Neural progenitor cell (in vitro differentiated cells): ENCODE measurements at places on chromosomes 6 and 20. TPM values are rescaled to one million over a fixed set of nuclear protein-coding genes. Genes with fewer than 3 reads are reported as not detected.

DNA sequence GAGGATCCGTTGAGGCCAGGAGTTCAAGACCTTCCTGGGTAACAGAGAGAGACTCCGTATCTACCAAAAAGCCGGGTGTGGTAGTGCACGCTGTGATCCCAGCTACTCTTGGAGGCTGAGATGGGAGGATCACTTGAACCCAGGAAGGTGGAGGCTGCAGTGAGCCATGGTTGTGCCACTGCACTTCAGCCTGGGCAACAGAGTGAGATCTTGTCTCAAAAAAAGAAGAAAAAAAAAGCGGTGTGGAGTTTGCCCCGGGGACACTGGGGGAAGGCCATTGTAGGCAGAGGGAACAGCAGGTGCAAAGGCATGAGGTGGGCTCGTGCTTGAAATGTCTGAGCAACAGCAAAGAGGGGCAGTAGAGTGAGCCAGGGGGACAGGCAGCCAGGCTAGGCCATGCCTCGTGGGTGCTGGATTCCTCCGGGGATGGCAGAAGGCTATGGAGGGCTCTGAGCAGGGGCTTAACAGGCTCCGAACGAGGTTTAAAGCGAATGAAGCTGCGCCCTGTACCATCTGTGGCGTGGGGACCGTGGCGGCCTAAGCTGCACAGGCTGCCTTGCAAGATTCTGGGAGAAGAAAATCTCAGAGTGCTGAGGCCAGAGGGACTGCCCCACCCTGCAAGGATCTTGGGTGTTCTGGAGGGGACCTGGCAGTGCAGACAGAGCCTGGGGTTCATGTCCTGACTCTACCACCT, 36.9 kb upstream of the NOL4L start:
- peak overlapping the region; percentile 63 for H3K27ac ChIP-seq
- no peaks in the 10 kb centered on the region for H3K27me3 ChIP-seq
- no peak overlapping the region for H3K4me3 ChIP-seq
- peaks cover 3% of the 10 kb centered on the region for H3K4me1 ChIP-seq
- DNase-seq = no peak
- H3K36me3 ChIP-seq = no peaks in the 10 kb centered on the region

The CYP21A2 gene
- 0.09 TPM in 1 of 2 replicates, not detected in the other for total RNA-seq

The FAM209B gene
- total RNA-seq = not detected in 2 replicates

The PAX1 gene
- not detected in 2 replicates for total RNA-seq

DNA sequence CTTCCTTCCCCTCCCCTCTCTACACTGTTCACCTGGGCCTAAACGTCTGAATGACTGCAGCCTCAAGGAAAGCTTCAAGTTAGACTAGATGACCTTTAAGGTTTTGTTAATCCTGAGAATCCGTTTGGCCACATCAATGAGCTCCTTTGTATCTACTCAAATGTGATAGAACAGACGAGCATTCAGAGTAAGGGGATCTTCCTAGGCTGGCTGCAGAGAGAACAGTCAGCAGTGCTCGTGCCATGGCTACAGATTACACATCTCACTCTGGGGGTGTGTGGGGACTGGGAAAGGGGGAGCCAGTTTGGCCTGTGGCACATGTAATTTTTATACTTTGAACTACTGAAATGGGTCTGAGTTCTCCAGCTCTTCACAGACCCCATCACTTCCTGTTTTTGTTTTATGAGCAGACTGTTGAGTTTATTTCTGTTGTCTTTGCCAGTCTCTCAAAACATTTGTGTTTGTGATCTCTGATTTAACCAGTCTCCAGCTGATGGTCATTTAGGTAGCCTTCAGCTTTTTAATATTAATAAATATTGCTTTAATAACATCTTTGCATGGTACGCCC, 50.9 kb downstream of the KCNS1 start:
- H3K27me3 ChIP-seq = no peaks in the 10 kb centered on the region
- H3K4me1 ChIP-seq = peaks cover 18% of the 10 kb centered on the region
- DNase-seq = peak; percentile 43
- H3K4me3 ChIP-seq = no peak overlapping the region
- no peaks in the 10 kb centered on the region for H3K36me3 ChIP-seq

GRCh38 chr6:21733311-21733710, 139.8 kb downstream of the SOX4 start:
- H3K27ac ChIP-seq = peak overlapping the region; percentile 15
- no peaks in the 10 kb centered on the region for H3K36me3 ChIP-seq
- no peak for DNase-seq
- H3K4me3 ChIP-seq = peak overlapping the region; percentile 12
- H3K4me1 ChIP-seq = peaks cover 44% of the 10 kb centered on the region

The LPA gene
- total RNA-seq = not detected in 2 replicates

- DNase-seq = peak; percentile 67
- no peaks in the 10 kb centered on the region for H3K27me3 ChIP-seq
- no peak overlapping the region for H3K4me3 ChIP-seq
- no peaks in the 10 kb centered on the region for H3K4me1 ChIP-seq
- H3K36me3 ChIP-seq = no peaks in the 10 kb centered on the region
These were observed 8.7 kb downstream of the ZNF335 start for GRCh38 chr20:45963059-45964005.

DNA sequence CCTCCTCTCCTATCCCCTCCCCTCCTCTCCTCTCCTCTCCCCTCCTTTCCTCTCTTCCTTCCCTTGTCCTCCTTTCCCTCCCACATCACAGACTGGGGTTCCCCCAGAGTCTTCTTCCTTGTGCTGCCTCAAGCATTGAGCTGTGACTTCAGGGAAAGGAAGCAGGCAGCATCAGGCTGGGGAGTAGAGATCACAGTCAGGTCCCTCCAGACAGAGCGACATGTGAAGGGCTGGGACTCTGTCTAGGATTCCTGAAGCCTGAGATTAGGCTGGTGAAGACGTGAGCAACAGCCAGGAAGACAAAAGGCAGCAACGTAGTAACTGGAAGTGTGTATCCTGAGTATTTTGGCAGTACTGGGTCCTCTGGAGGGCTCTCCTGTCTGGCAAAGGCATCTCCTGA, 265.4 kb upstream of the SUPT3H start:
- no peak for DNase-seq
- no peak overlapping the region for H3K27ac ChIP-seq
- H3K4me1 ChIP-seq = no peaks in the 10 kb centered on the region
- H3K4me3 ChIP-seq = no peak overlapping the region
- no peaks in the 10 kb centered on the region for H3K36me3 ChIP-seq
- no peaks in the 10 kb centered on the region for H3K27me3 ChIP-seq

The PPP1R14C gene
- 0.06 and 0.26 TPM in 2 replicates for total RNA-seq

GRCh38 chr6:16344756-16345155, 106.4 kb downstream of the GMPR start:
- peaks cover 14% of the 10 kb centered on the region for H3K4me1 ChIP-seq
- no peak overlapping the region for H3K4me3 ChIP-seq
- H3K27me3 ChIP-seq = no peaks in the 10 kb centered on the region
- DNase-seq = no peak
- no peaks in the 10 kb centered on the region for H3K36me3 ChIP-seq

GRCh38 chr6:166655713-166656229, 28.7 kb upstream of the RPS6KA2 start:
- H3K4me3 ChIP-seq = peak overlapping the region; percentile 50
- no peak for DNase-seq
- H3K27me3 ChIP-seq = peaks cover 48% of the 10 kb centered on the region
- H3K36me3 ChIP-seq = no peaks in the 10 kb centered on the region
- H3K27ac ChIP-seq = no peak overlapping the region

The SIGLEC1 gene
- total RNA-seq = not detected in 2 replicates

The CST4 gene
- total RNA-seq = not detected in 2 replicates

DNA sequence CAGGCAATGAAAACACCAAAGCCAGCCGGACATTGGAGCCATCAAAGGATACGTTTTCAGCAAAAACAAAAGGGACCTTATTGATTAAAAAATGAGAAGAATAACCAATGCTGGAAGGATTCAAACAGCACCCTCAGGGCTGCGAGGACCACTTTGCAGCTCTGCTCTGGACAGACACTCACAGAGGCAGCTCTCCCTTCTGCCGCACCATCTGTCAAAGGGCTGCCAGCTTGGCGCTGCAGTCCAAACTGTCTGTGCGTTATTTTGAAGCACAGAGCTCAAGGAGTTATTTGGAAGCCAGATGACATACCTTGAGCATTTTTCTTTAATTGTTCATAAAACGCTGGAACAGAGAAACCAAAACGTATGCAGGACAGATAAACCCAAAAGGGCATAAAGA, 85.2 kb downstream of the KIF16B start:
- H3K27ac ChIP-seq = no peak overlapping the region
- no peak for DNase-seq
- no peaks in the 10 kb centered on the region for H3K27me3 ChIP-seq
- no peak overlapping the region for H3K4me3 ChIP-seq

DNA sequence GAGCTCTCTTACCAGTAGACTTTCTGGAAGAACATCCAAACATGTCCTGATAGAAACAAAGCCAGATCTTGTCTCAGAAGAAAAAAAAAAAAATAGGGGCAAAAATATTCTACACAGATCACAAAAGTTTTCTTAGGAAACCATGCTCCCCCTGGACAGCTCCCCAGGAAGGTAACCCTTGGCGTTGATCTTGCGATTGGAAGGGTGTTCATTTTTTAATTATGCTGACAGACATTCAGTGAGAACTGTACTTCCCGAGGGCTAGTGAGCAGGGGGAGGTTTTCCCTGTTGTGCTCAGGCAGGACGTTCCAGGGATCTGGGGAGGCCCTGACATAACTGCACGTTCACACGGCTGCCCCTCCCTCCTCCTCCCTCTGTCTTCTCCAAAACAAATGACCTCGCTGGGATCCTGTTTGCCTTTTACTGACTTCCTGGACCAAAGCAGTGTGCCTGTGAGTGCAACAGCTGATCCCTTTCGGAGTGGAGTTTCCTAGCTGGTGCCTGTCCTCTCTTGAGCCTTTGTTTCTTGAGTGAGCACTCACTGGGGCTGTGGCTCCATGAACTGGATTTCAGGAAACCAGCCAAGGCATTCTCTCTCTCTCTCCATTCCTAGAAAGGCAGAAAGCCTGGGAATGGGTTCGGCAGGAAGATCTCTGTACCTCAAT, 46.7 kb downstream of the MARCKS start:
- no peaks in the 10 kb centered on the region for H3K4me1 ChIP-seq
- H3K27ac ChIP-seq = no peak overlapping the region
- no peaks in the 10 kb centered on the region for H3K36me3 ChIP-seq
- no peak overlapping the region for H3K4me3 ChIP-seq
- no peaks in the 10 kb centered on the region for H3K27me3 ChIP-seq
- no peak for DNase-seq

The TCF15 gene
- total RNA-seq = 0.07 and 1.4 TPM in 2 replicates

DNA sequence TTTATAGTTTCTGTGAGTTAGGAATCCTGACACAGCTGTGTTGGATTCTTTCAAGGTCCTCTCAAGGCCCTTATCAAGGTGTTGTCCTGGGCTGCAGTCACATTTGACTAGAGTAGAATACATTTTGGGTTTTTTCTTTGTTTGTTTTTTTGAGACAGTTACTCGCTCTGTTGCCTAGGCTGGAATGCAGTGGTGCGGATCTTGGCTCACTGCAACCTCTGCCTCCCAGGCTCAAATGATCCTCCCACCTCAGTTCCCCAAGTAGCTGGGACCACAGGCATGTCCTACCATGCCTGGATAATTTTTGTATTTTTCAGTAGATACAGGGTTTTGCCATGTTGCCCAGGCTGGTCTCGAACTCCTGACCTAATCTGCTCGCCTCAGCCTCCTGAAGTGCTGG, 15.7 kb downstream of the NFYA start:
- no peak overlapping the region for H3K27ac ChIP-seq
- no peaks in the 10 kb centered on the region for H3K27me3 ChIP-seq
- DNase-seq = no peak
- H3K36me3 ChIP-seq = peaks cover 48% of the 10 kb centered on the region
- H3K4me1 ChIP-seq = no peaks in the 10 kb centered on the region

The SLC4A11 gene
- total RNA-seq = 0.95 and 3.4 TPM in 2 replicates

The UNC5CL gene
- 2.2 and 5.0 TPM in 2 replicates for total RNA-seq

- H3K27me3 ChIP-seq = no peaks in the 10 kb centered on the region
- peak overlapping the region; percentile 77 for H3K27ac ChIP-seq
- H3K36me3 ChIP-seq = no peaks in the 10 kb centered on the region
- H3K4me3 ChIP-seq = peak overlapping the region; percentile 44
These were observed 270.0 kb upstream of the MARCKS start for GRCh38 chr6:113587078-113587699.

The OR2H2 gene
- not detected in 2 replicates for total RNA-seq

- H3K27ac ChIP-seq = no peak overlapping the region
- H3K4me3 ChIP-seq = peak overlapping the region; percentile 51
- peaks cover 18% of the 10 kb centered on the region for H3K4me1 ChIP-seq
- peaks cover 100% of the 10 kb centered on the region for H3K27me3 ChIP-seq
These were observed 181.2 kb downstream of the TBXT start for GRCh38 chr6:165986311-165986913.

The FILIP1 gene
- total RNA-seq = 17.8 and 22.6 TPM in 2 replicates

The DPPA5 gene
- total RNA-seq = not detected in 2 replicates

The BLCAP gene
- total RNA-seq = 46.4 and 74.3 TPM in 2 replicates

DNA sequence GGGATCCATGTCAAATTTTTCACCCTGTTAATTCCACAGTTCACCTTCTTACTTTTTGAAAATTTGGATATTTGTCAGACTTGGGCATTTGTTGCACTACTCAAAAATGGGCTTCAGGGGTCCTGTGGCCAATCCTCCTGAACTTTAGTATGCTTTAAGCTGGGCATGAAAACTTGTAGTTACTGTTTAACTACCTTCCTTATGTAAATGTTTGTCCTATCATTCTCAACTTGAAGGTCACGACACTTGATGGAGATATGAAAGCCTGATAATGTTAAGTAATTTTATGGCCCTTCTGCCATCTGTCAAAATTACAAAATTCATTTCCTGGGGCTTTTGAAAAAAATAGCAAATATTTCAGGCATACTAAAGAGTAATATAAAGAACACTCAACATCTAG, 4.2 kb upstream of the ZNF311 start:
- H3K27ac ChIP-seq = no peak overlapping the region
- H3K36me3 ChIP-seq = no peaks in the 10 kb centered on the region
- peaks cover 4% of the 10 kb centered on the region for H3K4me1 ChIP-seq
- H3K4me3 ChIP-seq = no peak overlapping the region

DNA sequence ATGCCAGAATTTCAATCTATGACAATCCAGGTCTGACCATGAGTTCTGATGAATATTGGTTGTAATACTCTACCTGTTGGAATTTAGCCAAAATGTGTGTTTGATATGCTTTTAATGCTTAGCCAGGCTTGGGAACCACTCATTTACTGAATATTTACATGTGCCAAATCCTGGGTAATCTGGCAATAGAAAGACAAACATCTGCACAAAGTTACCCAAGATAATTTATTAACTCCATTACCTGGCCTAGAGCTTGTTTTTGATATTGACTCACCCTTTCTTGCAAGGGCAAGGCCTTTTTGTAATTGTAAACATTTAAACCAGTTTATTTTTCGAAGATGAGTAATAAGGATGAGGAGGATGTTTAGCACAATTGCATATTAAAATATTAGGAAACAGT, 13.5 kb upstream of the CD2AP start:
- no peaks in the 10 kb centered on the region for H3K36me3 ChIP-seq
- H3K4me1 ChIP-seq = no peaks in the 10 kb centered on the region
- no peak overlapping the region for H3K27ac ChIP-seq
- no peak overlapping the region for H3K4me3 ChIP-seq
